ENCODE measurements at places on chromosomes 6 and 20. TPM values are rescaled to one million over a fixed set of nuclear protein-coding genes. Genes with fewer than 3 reads are reported as not detected.

The WFDC10B gene
- total RNA-seq = not detected

The GRIK2 gene
- total RNA-seq = not detected

The NOTCH4 gene
- 9.1 TPM for total RNA-seq

The PAK5 gene
- not detected for total RNA-seq

The OLIG3 gene
- not detected for total RNA-seq

The FUCA2 gene
- total RNA-seq = 29.0 TPM

The TBXT gene
- total RNA-seq = not detected

The CDC5L gene
- 12.4 TPM for total RNA-seq

The RAB44 gene
- not detected for total RNA-seq
